ENCODE measurements at places on chromosomes 1 and 21. TPM values are rescaled to one million over a fixed set of nuclear protein-coding genes. Genes with fewer than 3 reads are reported as not detected.

DNA sequence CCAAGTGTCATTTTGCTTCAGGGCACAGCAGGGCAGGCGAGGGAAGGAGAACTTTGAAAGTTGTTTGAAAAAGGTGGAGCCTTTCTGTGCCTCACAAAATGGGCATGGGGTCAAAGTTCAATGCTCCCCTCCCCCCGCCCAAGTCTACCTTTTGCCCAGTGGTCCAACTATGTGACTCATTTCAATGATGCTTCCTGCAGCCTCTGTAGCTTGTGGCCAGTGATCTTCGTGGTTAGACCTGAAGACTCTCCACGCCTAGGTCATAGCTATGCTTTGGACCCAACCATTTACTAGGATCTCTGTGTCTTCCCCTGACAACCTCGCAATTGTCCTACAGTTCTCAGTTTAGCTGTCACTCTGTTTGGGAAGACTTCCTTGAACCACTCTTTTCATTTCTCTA is 280.3 kb upstream of the GJB5 start:
- no peak overlapping the region for H3K27ac ChIP-seq
- no peak overlapping the region for H3K4me3 ChIP-seq
- H3K27me3 ChIP-seq, result no peaks in the 10 kb centered on the region
- no peak for DNase-seq
- H3K4me1 ChIP-seq, result no peaks in the 10 kb centered on the region

GRCh38 chr1:155218854-155219591 is 10.5 kb downstream of the MTX1 start:
- no peak overlapping the region for H3K4me3 ChIP-seq
- no peaks in the 10 kb centered on the region for H3K4me1 ChIP-seq
- H3K36me3 ChIP-seq, result no peaks in the 10 kb centered on the region
- peak; percentile 72 for DNase-seq

The RNASEL gene
- total RNA-seq, result 5.4 TPM

The ZNF683 gene
- total RNA-seq, result not detected

DNA sequence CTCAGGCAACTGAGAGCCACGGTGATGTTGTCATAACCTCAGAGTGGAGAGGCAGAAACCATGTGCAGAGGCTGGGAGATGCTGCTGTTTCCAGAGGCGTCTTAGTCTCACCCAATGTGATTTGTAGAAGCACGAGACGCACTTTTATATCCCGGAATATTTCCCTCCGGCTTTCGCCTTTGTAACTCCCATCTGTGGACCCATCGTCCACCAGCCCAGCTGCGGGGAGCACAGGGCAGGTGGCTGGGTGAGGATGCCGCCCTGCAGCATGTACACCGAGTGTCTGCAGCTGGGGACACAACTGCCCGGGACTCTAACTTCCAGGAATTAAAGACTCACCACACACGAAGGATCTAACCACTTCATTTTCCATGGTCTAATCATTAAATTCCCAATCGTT is 43.5 kb downstream of the UBASH3A start:
- H3K4me3 ChIP-seq, result no peak overlapping the region
- DNase-seq, result no peak
- H3K4me1 ChIP-seq, result no peaks in the 10 kb centered on the region
- no peaks in the 10 kb centered on the region for H3K36me3 ChIP-seq

The CRYBG2 gene
- total RNA-seq, result not detected

The S100B gene
- total RNA-seq, result not detected

DNA sequence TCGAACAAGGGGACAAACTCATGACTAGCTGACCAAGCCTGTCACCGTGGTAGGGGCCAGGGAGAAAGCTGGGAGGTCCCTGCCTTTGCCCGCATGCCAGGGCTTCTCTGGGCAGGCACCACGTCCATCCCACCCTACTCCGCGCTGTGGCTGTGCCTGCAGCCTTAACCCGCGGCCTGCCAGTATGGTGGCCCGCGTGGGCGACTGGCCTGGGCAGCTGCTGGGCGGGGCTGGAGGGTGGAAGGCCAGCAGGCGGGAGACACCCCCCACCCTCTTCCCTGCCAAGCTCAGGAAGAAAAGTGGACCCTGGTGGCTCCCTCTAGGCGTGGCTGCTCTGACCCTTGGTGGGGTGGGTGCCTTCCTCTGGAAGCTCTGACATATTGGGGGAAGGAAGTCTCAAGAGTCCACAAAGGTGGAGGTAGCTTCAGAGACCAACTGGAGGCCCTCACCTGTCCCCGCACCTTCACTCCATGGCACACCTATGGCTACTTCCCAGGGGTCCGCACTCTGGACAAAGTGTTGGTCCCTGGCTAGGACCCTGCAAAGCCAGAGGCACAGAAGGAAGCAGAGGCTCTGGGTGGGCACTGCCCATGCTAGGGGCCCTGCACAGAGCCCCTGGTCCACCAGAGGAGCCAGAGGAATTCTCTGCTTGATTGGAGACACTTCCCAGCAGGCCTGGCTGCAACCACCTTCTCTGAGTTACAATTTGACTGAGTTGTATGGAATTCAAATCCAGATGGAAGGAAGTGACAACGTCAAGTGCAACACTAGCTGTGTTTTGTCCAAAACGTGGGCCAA is 3.3 kb upstream of the SKI start:
- H3K4me3 ChIP-seq, result no peak overlapping the region
- H3K27ac ChIP-seq, result no peak overlapping the region
- H3K27me3 ChIP-seq, result no peaks in the 10 kb centered on the region
- H3K36me3 ChIP-seq, result no peaks in the 10 kb centered on the region
- no peaks in the 10 kb centered on the region for H3K4me1 ChIP-seq

DNA sequence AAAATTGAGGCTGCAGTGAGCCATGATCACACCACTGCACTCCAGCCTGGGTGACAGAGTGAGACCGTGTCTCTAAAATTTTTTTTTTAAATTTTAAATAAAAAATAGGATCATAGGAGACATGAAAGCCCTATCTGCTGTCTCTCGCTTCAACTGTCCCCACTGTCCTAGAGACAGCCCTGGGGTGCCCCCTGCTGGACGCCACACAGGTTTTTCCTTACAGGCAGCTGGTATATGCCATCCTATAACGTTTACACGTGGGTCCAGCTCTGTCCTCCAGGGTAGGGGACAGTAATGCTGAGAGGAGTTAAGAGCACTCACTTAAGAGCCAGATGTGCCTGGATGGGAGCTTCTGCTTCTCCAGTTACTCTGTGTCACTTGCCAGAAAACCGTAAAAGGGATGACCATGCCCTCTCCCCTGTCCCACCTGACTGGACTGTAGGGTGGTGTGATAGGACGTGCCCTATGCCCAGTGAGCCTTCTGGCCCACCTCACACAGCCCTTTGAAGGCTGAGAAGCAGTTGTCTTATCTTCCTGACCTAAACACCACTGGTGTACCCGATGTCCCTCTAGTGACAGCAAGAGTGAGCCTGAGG is 8.5 kb downstream of the FBXO2 start:
- no peak overlapping the region for H3K27ac ChIP-seq
- H3K36me3 ChIP-seq, result no peaks in the 10 kb centered on the region
- H3K27me3 ChIP-seq, result peaks cover 17% of the 10 kb centered on the region
- no peaks in the 10 kb centered on the region for H3K4me1 ChIP-seq
- H3K4me3 ChIP-seq, result no peak overlapping the region

The ACTN2 gene
- total RNA-seq, result 28.9 TPM

DNA sequence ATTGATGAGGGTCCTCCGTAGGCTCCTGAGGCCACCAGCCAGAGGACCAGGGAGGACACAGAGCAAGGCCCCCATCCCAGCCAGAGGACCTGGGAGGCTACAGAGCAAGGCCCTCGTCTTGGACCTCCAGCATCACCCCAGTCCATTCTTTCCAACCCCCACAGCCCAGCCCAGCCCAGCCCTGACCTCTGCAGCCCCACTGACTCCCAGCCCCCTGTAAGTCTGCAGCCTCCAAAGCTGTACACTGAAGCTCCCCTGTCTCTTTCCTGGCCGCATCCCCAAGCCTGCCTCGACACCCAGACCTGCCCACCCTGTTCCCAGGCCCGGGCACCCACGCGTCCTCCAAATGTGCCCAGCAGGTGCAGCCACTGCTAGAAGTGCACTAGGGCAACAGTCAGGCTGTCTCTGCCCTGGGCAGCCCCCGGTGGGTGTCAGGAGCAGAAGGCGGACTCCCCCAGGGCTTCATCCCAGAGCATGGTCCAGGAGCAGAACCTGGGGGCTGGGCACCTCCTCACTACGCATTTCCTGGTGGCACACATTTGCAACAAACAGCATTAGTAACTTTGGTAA is 2.1 kb downstream of the DVL1 start:
- peak overlapping the region; percentile 85 for H3K4me3 ChIP-seq
- peaks cover 16% of the 10 kb centered on the region for H3K4me1 ChIP-seq
- no peak overlapping the region for H3K27ac ChIP-seq
- no peak for DNase-seq
- H3K36me3 ChIP-seq, result no peaks in the 10 kb centered on the region

GRCh38 chr1:157249326-157249725 is 111.1 kb upstream of the ETV3 start:
- no peaks in the 10 kb centered on the region for H3K27me3 ChIP-seq
- no peaks in the 10 kb centered on the region for H3K36me3 ChIP-seq
- DNase-seq, result no peak
- no peak overlapping the region for H3K27ac ChIP-seq
- no peak overlapping the region for H3K4me3 ChIP-seq
- H3K4me1 ChIP-seq, result no peaks in the 10 kb centered on the region

DNA sequence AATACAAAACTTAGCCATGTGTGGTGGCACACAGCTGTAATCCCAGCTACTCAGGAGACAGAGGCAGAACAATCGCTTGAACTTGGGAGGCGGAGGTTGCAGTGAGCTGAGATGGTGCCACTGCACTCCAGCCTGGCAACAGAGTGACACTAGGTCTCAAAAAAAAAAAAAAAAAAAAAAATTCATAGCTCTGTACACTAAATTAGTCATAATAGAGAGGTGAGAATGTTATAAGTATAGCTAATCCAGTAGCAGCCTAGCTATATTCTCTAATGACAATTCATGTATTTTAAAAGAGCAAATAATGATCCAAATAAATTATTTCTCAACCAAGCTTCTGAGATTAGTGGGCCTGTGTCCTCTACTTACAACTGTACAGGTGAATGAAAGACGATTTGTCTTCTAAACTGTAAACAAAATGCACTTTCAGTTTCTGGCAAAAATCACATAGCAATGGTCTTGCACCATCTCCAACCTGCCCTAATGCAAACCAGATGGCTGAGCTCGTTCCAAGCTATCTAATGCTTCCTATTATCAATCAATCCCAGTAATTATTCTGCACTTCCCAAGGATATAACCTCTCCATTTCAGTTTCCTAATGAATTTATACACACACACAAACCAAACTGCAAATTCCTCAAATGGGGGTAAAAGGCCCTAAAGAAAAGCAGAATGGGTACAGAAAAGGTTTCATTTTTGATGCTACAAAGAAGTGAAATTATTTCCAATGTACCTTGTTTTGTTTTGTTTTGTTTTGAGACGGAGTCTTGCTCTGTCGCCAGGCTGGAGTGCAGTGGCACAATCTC is 56.5 kb downstream of the GATAD2B start:
- H3K4me3 ChIP-seq, result no peak overlapping the region
- no peaks in the 10 kb centered on the region for H3K4me1 ChIP-seq
- no peaks in the 10 kb centered on the region for H3K36me3 ChIP-seq
- no peaks in the 10 kb centered on the region for H3K27me3 ChIP-seq

- H3K27me3 ChIP-seq, result no peaks in the 10 kb centered on the region
- no peak for DNase-seq
- H3K4me1 ChIP-seq, result no peaks in the 10 kb centered on the region
- no peak overlapping the region for H3K4me3 ChIP-seq
- H3K36me3 ChIP-seq, result no peaks in the 10 kb centered on the region
Measured at GRCh38 chr21:44618504-44618903, 6.6 kb downstream of the KRTAP10-8 start.

The S100A14 gene
- total RNA-seq, result 0.29 TPM

The ELAPOR1 gene
- 4.6 TPM for total RNA-seq

DNA sequence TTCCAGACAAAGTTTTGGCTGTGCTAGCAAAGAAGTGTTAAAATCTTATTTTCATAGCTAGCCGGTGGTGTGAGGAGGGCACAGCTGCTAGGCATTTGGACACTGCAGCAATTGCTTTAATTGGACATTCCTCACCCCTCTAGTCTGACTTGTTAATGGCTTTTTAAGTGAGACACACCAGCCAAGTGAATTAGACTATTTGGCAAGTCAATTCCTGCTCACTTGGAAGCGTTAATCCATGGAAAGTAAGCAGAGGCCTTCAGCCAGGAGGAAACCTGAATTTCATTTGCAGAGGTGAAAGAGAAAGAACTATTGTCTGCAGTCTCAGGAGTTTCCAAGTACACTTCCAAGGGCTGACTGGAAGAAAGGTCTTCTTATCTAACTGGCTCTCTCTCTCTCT is 175.7 kb downstream of the ST6GALNAC3 start:
- DNase-seq, result no peak
- no peak overlapping the region for H3K4me3 ChIP-seq
- H3K4me1 ChIP-seq, result no peaks in the 10 kb centered on the region
- no peak overlapping the region for H3K27ac ChIP-seq
- no peaks in the 10 kb centered on the region for H3K36me3 ChIP-seq

GRCh38 chr21:16033193-16033592 is 303.4 kb downstream of the USP25 start:
- H3K27ac ChIP-seq, result no peak overlapping the region
- no peaks in the 10 kb centered on the region for H3K27me3 ChIP-seq
- DNase-seq, result no peak
- H3K36me3 ChIP-seq, result no peaks in the 10 kb centered on the region
- H3K4me3 ChIP-seq, result no peak overlapping the region
- H3K4me1 ChIP-seq, result no peaks in the 10 kb centered on the region

DNA sequence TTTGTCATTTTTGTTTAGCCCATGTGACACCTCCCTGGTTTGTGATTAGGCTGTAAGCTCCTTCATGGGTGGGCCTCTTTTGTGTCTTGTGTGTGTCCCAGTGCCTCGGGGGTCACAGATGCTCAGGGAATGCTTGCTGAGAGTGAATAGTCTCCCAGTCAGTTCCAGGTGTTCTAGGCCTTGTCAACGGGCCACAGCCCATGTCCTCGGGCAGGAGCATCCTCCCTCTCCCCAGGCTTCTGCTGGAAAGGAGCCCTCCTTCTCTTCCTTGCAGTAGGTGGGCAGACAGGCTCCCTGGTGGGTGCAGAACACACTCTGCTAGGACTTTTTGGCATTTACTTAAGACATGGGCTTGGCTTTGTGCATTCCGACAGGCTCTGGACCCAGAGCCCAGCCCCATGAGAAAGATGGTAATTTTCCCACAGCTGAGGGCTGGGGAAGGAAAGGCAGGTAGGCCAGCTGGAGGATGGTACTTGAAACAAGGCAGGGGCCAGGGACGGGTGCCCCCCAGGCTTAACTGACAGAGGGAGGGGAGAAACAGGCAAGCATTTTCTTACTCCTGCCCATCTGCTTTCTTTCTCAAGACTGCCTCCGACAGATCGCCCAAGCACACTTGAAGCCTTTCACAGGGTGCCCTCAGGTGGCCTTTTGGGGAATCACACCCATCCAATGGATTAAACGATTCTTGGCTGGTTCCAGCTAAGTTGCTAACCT is 7.1 kb upstream of the CPLANE2 start:
- H3K36me3 ChIP-seq, result no peaks in the 10 kb centered on the region
- no peak overlapping the region for H3K4me3 ChIP-seq
- no peaks in the 10 kb centered on the region for H3K27me3 ChIP-seq
- H3K27ac ChIP-seq, result peak overlapping the region; percentile 90
- peak; percentile 83 for DNase-seq

The DIRAS3 gene
- 3.7 TPM for total RNA-seq
